ENCODE measurements at places on chromosomes 2 and 18.

- DNase-seq: no peak
These were observed 14.5 kb downstream of the SH3RF3 start for GRCh38 chr2:109143214-109144187.

GRCh38 chr2:217413193-217413592 lies 553.3 kb upstream of the TNP1 start:
- DNase-seq: no peak

DNA sequence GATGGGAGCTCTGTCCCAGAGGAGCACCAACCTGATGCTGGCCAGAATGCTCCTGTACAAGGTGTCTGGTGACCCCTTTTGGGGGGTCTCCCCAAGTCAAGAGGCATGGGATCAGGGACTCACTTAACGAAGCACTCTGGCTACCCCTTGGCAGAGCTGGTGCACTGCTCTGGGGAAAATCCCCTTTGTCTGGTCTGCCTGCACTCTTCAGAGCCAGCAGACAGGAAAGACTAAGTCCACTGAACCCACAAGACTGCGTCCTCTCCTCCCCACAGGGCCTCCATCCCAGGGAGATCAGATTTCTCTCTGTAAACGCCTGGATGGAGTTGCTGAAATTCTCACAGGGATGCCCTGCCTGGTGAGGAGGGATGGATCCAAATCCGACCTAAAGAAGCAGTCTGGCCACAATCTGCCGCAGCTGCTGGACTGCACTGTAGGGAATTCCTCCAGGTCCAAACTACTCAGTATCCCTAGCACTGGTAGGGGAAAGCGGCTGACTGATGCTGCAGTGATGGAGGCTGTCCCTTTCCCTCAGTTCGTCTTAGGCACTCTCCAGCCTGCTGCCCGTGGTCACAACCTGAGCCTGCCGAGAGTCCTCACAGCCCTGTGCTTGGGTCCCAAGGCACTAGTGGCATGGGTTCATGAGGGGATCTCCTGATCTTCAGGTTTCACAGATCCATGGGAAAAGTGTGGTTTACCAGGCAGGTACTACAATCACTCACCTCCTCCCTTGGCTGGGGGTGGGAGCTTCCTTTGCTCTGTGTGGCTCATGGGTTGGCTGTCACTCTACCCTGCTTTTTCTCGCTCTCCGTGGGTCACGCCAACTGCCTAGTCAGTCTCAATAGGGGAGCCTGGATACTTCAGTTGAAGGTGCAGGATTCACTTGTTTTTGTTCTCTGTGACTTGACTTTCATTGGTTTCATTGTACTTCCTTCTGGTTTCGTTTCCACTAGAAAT lies 98.6 kb downstream of the SLC4A10 start:
- DNase-seq: no peak

DNA sequence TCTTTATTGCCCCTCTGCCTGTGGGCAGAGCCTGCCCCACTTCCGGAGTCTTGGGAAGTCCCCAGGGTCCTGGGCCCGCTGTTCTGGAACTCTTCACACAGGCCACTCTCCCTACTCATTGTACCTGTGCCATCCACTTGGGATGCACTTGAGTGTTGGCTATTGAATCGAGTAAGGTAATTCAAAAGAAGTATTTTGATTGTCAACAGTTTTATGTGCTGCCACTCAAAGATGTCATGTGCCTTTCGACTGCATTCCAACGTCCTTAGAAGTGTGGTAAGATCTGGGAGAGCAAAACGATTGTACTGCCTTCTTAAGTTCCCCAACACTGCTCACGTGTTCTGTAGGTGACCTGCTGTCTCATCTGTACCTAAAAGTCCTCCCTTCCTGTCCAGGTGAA lies 77.0 kb upstream of the SMIM21 start:
- no peak for DNase-seq

- DNase-seq: no peak
These were observed 318.0 kb downstream of the FIGN start for GRCh38 chr2:163417596-163418337.

GRCh38 chr18:22026889-22027288 lies 142.5 kb upstream of the GATA6 start:
- DNase-seq: no peak

- DNase-seq: no peak
These were observed 8.4 kb downstream of the BCL11A start for GRCh38 chr2:60544954-60545560.

DNA sequence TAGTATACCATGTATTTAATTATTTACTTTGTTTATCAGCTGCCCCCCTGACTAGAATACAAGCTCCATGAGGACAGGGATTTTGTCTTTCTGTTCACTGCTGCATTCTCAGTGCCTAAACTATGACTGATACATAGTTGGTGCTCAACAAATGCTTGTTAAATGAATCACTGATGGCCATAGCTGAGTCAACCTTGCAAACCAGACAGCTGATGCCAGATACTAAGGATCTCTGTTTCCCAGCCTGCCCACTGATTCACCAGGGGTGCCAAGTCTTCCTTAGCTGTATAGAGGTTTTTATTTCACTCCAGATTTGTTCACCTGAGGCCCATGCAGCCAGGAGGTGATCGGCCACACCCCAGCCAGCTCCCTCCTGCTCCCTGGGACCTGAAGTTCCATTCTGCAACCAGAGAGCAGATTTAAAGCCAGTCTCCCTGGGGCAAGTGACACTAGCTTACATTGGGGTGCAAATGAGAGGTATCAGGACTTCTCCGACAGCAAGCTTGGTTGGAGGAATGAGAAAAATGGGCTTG lies 92.2 kb downstream of the C1QL2 start:
- DNase-seq: no peak

DNA sequence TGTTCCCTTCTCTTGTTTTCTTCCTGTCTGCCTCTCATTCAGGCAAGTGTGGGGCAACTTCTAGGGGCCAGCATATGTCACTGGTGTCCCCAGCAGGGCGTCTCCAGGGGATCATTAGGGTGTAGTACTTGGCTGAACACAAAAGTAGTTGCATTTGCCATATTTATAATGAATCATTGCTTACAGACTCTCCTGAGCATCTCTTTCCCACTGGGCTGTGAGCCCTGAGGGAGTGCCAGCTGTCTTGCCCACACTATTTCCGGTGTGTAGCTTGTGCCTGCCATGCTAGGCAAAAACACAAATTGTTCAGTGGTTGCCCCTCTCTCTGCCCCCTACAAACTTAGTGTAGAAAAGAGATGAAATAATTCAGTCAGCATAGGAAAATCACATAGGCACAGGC lies 40.8 kb upstream of the SCLY start:
- no peak for DNase-seq

DNA sequence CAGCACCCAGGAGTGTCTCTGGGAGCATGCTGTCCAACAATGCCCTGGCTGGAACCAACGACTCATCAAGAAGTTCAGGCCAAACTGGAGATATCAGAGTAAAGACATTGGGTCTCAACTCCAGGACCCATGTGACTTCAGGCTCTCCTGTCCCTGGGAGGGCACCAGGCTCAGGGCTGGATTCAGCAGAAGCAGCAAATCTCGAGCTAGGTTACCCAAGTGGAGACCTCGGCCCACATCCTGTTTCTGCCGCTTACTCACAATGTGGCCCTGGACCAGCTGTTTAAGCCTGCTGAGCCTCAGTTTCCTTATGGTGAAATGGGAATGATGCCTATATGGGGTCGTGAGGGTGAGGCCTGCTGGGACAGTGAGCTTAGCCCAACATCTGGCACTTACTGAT lies 9.3 kb upstream of the OTOF start:
- no peak for DNase-seq

DNA sequence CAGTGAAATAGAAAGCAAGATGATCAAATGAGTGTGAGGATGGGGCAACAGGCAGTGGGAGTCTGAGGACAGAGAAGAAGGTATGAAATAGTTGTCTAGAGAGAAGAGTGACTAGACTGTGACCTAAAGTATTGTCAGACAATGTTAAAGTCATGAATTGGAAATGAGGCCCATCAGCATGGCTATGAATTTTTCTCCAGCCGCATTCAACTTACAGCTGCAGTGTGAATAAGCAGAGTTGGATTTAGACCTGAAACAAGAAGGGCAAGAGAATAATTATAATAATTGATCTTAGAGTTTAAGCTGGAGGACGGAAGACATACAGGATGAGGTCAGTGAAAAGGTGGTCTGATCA lies 4.2 kb upstream of the TSPYL6 start:
- no peak for DNase-seq

DNA sequence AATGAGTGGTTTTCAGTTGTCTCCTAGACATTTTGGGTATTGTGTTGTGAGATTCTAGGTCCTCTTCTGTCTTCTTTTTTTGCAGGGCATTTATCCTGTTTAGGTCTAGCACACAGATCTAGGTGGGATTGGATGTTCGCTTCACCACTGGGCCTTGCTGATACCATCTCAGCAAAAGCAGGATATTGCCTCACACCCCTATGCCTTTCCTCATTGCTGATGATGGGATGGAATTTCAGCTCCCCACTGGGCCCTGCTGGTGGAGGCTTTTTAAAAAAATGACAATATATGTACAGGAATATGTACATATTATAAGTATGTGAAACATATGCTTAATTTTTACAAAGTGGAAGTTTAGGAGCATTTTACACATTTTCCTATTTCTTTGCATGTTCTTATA lies 5.4 kb upstream of the TOGARAM2 start:
- DNase-seq: no peak

DNA sequence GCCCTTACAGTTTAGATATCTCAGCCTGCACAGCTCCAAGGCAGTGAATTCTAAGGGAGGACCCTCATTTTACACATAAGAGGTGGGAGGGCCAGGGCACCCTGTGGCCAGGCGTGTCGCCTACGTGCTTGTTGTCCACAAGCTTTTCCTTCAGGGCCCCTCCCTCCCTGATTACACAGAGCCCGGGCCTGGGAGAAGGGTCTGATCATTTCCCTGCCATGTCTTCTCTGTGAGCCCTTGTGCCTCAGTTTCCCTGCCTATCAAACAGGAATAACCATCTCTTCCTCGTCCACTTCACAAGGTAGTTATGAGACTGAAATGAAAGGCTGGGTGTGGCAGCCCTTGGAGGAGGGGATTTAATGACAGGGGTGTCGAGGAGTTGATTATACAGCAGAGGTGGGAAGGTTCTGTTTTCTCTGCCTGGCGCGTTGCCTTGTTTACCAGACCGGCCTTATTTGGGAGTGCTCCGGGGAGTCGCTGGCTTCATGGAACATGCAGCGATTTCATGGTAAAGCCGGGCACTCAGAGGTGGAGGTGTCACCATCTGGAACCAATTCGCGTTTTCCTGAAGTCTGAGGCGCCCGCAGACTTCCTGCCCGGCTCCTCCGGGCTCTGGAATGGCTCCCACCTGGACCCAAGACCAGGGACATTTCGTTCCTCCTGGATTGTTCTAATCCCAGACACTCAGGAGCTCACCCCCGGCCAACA lies 208.9 kb downstream of the KLHL29 start:
- DNase-seq: no peak

DNA sequence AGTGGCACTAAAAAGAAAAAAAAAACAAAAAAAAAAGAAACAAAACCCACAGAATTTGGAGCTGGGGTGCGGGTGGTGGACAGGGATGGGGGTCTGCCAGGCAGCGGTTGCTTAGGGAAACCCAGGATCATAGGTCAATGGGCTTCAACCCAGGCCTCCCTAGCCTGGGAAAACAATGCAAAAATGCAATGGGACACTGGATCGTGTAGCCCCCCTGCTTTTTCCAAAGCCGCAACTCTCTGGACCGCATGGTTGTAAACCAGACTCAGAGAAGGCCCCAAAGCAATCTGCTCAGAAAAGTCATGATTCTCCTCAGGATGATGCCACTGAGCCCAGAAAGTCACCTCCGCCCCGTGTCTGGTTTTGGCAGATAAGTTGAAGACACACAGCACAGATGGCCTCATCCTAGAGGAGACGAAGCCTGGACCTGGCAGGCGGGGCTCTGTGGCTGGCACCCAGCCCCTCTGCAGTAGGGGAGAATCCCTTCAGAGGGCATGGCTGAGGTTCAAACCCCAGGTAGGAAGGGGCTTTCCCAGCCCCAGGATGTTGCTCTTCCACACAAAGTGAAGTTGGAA lies 5.1 kb downstream of the DLX2 start:
- no peak for DNase-seq

DNA sequence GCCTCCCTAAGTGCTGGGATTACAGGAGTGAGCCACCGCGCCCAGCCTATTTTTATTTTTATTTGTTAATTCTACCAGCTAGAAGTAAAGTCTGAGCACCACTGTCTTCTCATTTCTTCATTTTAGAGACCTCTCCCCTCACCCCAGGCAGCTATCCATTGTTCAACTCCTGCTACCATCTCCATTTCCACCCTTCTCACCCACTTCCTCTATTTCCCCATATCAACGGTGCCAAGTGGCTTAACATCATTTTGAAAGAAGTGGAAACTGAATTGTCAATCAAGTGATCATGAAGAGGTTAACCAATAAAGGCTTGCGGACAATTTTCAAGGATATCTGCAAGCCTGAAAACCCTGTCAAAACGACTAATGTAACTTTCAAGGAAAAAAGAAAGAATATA lies 323.1 kb downstream of the NBAS start:
- DNase-seq: no peak

DNA sequence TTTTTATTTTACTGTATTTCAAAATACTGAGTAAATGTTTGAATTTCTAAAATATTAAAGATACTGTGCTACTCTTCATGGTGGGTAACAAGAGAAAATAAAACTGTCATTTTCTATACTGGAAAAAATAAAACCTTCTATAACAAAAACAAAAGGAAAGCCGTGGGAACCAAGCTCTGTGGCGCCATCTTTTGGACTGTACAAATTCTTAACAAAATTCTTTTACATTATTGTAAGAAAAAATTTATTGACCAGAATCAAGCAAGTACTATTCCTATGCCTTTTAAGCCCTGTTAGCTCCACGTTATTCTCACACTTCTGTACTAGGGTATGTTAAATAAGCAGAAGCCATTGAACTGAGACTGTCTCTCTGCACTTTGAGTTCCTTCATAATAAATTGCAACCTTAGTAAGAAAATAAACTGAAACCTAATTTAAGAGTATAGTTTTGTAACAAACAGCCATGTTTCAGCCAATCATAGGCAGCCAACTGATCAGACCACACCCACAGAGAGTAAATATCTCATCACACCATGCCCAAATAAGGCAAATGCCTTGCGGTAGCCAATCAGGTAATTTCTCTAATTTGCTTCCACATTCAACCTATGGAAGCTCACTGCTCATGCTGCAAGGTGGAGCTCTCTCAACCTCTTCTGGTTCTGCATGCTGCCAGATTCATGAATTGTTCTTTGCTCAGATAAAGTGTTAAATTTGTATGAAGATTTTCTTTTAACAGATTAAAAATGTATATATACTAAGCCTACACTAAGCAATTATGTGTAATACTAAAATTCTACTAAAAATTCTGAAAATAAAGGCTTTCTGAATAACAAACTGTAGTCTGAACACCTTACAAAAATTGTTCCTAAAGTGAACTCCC lies 42.2 kb downstream of the HIBCH start:
- no peak for DNase-seq

Measured in GM19239 (cell line).